Activated CD8-positive, alpha-beta T cell treated with anti-CD3 and anti-CD28 coated beads for 36 hours (primary cell): ENCODE measurements at places on chromosomes 1 and 21. TPM values are rescaled to one million over a fixed set of nuclear protein-coding genes. Genes with fewer than 3 reads are reported as not detected.

The GPR89A gene
- 26.4 TPM for total RNA-seq

The LRRC7 gene
- total RNA-seq = 0.29 TPM

The NMNAT2 gene
- not detected for total RNA-seq

The CTSE gene
- total RNA-seq = not detected

The MROH9 gene
- total RNA-seq = not detected

The PAPPA2 gene
- total RNA-seq = 0.07 TPM

The FMOD gene
- total RNA-seq = 1.4 TPM

The LRRC8D gene
- 26.3 TPM for total RNA-seq

The CRNN gene
- total RNA-seq = not detected
